ENCODE measurements at places on chromosomes 16 and 17. TPM values are rescaled to one million over a fixed set of nuclear protein-coding genes. Genes with fewer than 3 reads are reported as not detected.

BRICD5 gene
- total RNA-seq, result 5.9 TPM

KIF18B gene
- 0.15 TPM for total RNA-seq

NPW gene
- total RNA-seq, result not detected

TPSAB1 gene
- total RNA-seq, result 156 TPM

TEX19 gene
- not detected for total RNA-seq

GPRC5C gene
- 69.2 TPM for total RNA-seq

SLFN12 gene
- total RNA-seq, result 12.4 TPM

TOP2A gene
- total RNA-seq, result 2.0 TPM

DNAAF1 gene
- total RNA-seq, result not detected

BAIAP2 gene
- total RNA-seq, result 21.0 TPM

MKS1 gene
- 8.0 TPM for total RNA-seq

KRTAP4-9 gene
- not detected for total RNA-seq

SRCIN1 gene
- 8.8 TPM for total RNA-seq

KRT33B gene
- not detected for total RNA-seq

UNC13D gene
- total RNA-seq, result 8.5 TPM

TRIM72 gene
- not detected for total RNA-seq

P2RX1 gene
- total RNA-seq, result 2.0 TPM

TGFB1I1 gene
- total RNA-seq, result 30.1 TPM

PRR35 gene
- not detected for total RNA-seq

MFAP4 gene
- 116 TPM for total RNA-seq

LDHD gene
- total RNA-seq, result 17.6 TPM

CEP295NL gene
- 2.6 TPM for total RNA-seq

RHBDL3 gene
- 0.73 TPM for total RNA-seq

NPIPA2 gene
- 0.73 TPM for total RNA-seq

NT5M gene
- 1.0 TPM for total RNA-seq

PPM1E gene
- 0.16 TPM for total RNA-seq

TOX3 gene
- 9.2 TPM for total RNA-seq

NLRP1 gene
- 35.1 TPM for total RNA-seq

DNAH9 gene
- 1.2 TPM for total RNA-seq

OTOA gene
- not detected for total RNA-seq

KCNJ2 gene
- 8.8 TPM for total RNA-seq

SUMO2 gene
- 68.8 TPM for total RNA-seq

TBC1D3I gene
- total RNA-seq, result 0.64 TPM

SLC7A6OS gene
- 16.4 TPM for total RNA-seq

GRB2 gene
- 72.4 TPM for total RNA-seq

HOXB3 gene
- total RNA-seq, result 14.4 TPM

SCNN1G gene
- 2.0 TPM for total RNA-seq

GPR139 gene
- not detected for total RNA-seq

MAP3K14 gene
- 4.3 TPM for total RNA-seq

NLRC3 gene
- total RNA-seq, result 0.64 TPM

CLN3 gene
- 39.1 TPM for total RNA-seq

CTRL gene
- 1.8 TPM for total RNA-seq

CIITA gene
- total RNA-seq, result 11.1 TPM

ZNF469 gene
- total RNA-seq, result 0.98 TPM

NGFR gene
- 17.7 TPM for total RNA-seq

PERCC1 gene
- total RNA-seq, result not detected
